Heart right ventricle (tissue), 16 donors: ENCODE measurements at places on chromosomes 3 and 15. TPM values are rescaled to one million over a fixed set of nuclear protein-coding genes. Genes with fewer than 3 reads are reported as not detected.

DNA sequence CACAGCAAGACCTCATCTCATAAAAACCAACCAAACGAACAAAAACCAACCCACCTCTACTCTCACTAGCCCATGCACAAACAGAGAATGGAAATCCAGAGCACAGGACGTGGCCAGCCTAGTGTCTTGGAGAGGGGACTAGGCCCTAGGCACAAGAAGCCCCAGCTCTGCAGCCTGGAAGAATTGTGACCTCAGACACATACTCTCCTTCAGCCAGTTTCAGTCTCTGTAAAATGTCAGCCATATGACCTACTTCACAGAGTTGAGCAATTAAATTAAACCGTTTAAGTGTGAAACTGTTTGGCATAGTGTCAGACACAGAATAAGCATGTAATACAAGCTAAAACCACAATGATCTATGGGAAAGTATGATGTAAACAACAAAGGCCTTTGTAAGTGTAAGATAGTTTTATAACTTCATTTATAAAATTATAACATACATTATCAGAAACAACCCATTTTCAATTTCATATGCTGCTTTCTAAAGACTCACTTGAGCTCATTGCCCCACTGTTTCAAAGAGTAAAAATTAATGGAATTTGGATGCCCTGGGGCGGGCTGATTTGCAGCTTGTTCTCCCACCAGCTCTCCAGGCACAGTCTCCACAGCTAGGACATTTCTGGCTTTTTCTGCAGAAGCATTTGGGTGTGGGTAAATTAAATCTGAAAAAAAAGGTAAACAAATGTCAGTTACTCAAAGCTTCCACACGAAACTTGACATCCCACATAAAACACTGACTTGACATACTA lies 32.9 kb downstream of the TBC1D2B start:
- no peak for DNase-seq
- H3K27me3 ChIP-seq, result no peaks in the 10 kb centered on the region
- no peak overlapping the region for H3K27ac ChIP-seq
- H3K4me3 ChIP-seq, result no peak overlapping the region

DNA sequence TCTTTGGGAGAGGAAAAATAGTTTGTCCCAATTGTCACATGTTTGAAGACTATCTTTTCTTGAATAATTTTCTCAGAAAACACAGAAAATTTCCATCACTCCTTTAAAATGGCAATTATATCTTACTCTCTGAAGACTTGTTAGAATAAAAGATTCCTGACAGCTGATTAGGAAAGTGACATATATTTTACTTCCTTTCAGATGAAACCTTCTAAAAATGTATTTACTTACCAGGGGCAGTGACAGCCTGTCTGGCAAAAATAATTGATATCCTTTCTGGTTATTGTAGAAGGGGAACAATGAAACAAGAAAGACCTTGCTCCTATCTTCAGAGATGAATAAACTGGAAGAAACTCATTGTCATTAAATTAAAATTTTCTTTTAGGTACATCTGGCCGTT lies 483.3 kb upstream of the GOLIM4 start:
- no peak for DNase-seq
- H3K27ac ChIP-seq, result no peak overlapping the region
- H3K4me3 ChIP-seq, result no peak overlapping the region
- no peaks in the 10 kb centered on the region for H3K27me3 ChIP-seq

DNA sequence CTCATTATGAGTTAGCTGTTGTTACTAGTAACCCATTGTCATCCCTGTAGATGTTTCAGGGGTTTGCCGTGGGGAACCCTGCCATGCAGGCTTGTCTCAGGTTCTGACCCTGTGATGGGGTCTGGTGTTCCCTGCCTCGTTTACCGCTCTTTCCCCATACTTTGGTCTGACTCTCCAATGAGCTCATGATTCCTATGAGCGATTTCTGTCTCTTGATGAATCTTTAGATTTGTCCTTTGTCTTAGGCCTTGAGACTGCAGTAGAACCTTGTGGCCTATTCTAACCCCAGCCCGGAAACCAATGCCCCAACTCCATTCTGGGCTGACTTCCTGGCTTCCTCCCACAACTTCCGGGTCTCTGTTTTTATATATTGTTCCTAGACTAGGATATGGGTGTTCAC lies 11.3 kb upstream of the IQGAP1 start:
- DNase-seq, result peak; percentile 32
- H3K4me1 ChIP-seq, result no peaks in the 10 kb centered on the region
- H3K27ac ChIP-seq, result peak overlapping the region; percentile 56
- H3K27me3 ChIP-seq, result no peaks in the 10 kb centered on the region
- no peaks in the 10 kb centered on the region for H3K36me3 ChIP-seq

- no peak for DNase-seq
- H3K27me3 ChIP-seq, result no peaks in the 10 kb centered on the region
- no peak overlapping the region for H3K27ac ChIP-seq
- H3K36me3 ChIP-seq, result peaks cover 17% of the 10 kb centered on the region
- H3K4me1 ChIP-seq, result peaks cover 15% of the 10 kb centered on the region
- no peak overlapping the region for H3K4me3 ChIP-seq
Observed at GRCh38 chr3:126431103-126431534, 36.4 kb downstream of the CFAP100 start.

- no peak overlapping the region for H3K4me3 ChIP-seq
- H3K27ac ChIP-seq, result no peak overlapping the region
- H3K4me1 ChIP-seq, result peaks cover 10% of the 10 kb centered on the region
Observed at GRCh38 chr3:160931474-160931873, 173.7 kb downstream of the B3GALNT1 start.

DNA sequence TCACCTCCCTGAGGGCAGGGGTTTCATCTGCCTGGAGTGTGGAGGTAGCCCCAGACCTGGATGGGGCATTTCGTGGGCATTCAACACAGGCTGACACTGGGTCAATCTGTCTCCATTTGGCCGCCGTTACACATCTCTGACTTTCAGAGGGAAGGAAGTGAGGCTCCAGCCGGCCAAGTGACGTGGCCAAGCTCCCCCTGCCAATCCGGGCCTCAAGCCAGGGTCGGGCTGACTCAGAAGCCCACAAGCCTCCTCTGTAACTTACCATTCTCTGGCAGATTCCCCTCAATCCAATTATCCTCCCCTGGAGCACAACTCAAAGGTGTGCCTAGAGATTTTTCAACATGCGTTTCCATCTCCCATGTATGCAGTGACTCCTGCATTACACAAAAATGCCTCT lies 227.6 kb downstream of the KLF13 start:
- no peak overlapping the region for H3K4me3 ChIP-seq
- DNase-seq, result peak; percentile 72
- no peaks in the 10 kb centered on the region for H3K27me3 ChIP-seq
- H3K4me1 ChIP-seq, result peaks cover 17% of the 10 kb centered on the region
- H3K36me3 ChIP-seq, result no peaks in the 10 kb centered on the region

- no peaks in the 10 kb centered on the region for H3K27me3 ChIP-seq
- DNase-seq, result no peak
- no peak overlapping the region for H3K4me3 ChIP-seq
- no peaks in the 10 kb centered on the region for H3K36me3 ChIP-seq
- H3K27ac ChIP-seq, result no peak overlapping the region
- no peaks in the 10 kb centered on the region for H3K4me1 ChIP-seq
Observed at GRCh38 chr15:65338366-65338765, 33.9 kb downstream of the RNU5B-1 start.

DNA sequence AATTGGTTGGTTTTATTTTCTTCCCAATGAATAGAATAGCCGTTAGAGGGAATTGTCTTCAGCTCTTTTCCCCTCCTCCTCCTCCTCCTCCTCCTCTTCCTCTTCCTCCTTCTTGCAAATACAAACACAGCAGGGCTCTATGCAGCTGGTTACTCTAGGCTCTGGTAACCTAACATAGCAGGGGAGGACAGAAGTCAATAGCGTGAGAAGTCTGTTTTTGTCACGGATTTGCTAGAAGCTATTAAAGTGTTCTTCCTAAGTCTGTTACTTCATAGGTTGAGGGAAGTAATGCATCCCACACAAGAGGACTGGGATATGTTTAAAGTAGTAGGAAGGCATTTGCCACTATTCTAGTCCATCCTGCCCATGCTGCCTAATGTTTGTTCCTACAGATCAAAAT lies 374.7 kb upstream of the TPRG1 start:
- H3K27me3 ChIP-seq, result no peaks in the 10 kb centered on the region
- H3K36me3 ChIP-seq, result no peaks in the 10 kb centered on the region
- no peak overlapping the region for H3K27ac ChIP-seq

The SLC38A3 gene
- 6.2 TPM for total RNA-seq

The TTLL13 gene
- total RNA-seq, result 0.25 TPM

The FILIP1L gene
- total RNA-seq, result 74.0 TPM

The FANCD2OS gene
- total RNA-seq, result not detected

The TEX55 gene
- not detected for total RNA-seq

The TP63 gene
- total RNA-seq, result 0.56 TPM
